ENCODE measurements at places on chromosomes 13 and 19.

GRCh38 chr13:97499181-97499580 is 65.2 kb downstream of the RAP2A start:
- no peak for DNase-seq

- no peak for DNase-seq
Observed at GRCh38 chr13:113466383-113466782, 13.1 kb upstream of the ADPRHL1 start.

DNA sequence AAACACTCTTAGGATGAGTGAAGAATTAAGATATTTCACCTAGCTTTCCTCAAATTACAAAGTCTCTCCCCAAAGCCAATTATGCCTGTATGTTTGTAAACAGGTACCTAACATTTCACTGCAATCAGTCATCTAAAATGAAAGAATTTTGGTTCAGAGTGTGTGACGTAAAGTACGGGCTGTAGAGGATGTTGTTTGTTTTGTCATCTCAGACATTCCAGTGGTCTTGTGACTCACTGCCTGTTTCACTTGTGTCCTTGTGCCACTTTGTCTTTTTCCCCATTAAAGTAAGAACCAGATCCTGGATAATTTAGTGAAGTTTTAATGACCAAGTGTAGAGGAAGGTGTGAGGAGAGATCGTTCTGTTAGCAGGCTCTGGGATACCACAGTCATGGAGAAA is 28.6 kb upstream of the EID2 start:
- no peak for DNase-seq

DNA sequence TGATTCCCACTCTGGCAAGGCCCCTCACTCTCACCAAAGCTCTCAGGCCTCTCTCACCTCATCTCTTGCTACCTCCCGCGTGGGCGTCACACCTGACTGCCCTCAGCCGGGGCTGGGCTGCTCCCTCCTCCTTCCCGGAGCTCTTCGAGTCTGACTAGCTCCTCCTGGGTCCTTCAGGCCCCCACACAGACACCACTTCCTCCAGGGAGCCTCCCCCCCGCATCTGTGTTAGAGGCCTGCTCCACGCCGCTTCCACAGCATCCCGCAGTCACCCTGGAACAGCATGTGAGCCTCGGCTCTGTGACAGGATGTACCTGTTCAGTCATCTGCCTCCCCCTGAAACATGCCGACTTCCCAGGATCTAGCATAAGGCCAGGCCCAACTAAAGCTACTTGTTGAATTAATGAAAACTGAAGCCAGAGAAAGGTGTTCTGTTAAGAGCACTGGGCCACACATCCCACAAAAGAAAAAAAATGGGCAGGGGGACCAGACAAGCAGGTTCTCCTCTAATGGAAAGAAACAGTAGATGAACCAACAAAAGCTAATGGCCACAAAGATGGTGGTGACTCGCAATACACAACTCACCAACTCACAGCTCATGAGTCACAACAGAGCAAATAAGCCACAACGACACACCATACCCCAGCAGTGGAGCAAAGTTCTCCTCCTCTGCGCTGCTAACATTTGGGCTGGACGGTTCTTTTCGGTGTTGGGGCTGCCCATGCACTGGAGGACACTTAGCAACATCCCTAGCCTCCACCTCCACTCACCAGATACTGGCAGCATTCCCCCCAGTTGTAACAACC is 3.0 kb downstream of the PPP6R1 start:
- peak; percentile 69 for DNase-seq

GRCh38 chr13:86377451-86377850 is 578.2 kb upstream of the SLITRK6 start:
- DNase-seq, result no peak

- no peak for DNase-seq
Observed at GRCh38 chr19:33490041-33490451, 31.5 kb downstream of the PEPD start.

DNA sequence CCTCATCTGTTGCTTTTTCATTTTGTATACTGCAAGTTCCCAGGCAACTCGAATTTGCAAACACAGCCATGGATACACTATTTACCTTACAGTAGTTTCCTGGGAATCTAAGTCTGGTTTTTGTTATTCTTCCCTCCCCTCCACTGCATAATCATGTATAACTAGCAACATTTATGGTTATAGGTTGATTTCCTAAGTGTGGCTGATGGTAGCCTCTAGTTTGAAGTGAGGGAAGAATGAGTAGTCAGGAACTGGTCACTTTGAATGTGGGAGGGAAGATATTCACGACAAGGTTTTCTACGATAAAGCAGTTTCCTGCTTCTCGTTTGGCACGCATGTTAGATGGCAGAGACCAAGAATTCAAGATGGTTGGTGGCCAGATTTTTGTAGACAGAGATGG is at the start of gene KCNRG:
KCNRG (plus strand) TSS at position 187 of the 400 bp plus-strand sequence; CDS start at position 237, 50 bp downstream.
- no peak for DNase-seq

DNA sequence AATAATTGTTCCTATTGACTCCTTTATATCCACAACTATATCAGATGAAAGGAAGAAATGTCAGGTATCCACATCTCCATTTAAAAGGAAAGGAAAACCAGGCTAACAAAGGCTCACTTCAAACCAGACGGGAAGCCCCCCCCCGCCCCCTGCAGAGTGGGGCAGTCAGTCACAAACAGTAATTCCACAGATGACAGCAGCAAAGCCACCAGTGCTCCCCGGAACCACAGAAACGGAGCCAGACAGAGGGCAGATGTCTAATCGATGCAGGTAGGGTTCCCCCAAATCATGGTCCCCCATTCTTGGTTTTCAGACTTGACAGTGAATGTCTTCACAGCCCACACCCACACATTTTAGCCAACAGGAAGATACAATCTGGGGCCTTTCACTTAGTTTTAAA is 100.8 kb downstream of the STK24 start:
- DNase-seq, result peak; percentile 60

GRCh38 chr13:25207291-25207810 is 35.3 kb upstream of the AMER2 start:
- DNase-seq, result no peak

- peak; percentile 31 for DNase-seq
Observed at GRCh38 chr19:4730740-4731171, 7.1 kb upstream of the DPP9 start.

GRCh38 chr13:44667943-44668342 is 91.8 kb upstream of the TSC22D1 start:
- DNase-seq, result no peak

GRCh38 chr19:35459414-35460082 is 11.5 kb downstream of the FFAR2 start:
- DNase-seq, result no peak

DNA sequence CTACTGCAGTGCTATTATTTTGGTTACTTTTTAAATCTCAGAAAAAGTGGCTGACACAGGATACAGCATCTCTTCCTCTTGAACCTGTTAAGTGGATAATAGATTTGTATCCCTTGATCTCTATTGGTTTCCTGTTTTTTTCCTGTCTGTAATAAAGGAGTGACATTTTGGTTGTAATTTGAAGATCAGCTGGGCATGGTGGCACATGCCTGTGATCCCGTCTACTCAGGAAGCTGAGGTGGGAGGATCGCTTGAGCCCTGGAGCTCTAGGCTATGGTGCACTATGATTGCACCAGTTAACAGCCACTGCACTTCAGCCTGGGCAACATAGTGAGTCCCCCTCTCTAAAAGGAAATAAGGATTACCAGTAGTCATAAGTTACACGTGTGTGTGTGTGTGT is 46.8 kb downstream of the METTL21C start:
- no peak for DNase-seq

DNA sequence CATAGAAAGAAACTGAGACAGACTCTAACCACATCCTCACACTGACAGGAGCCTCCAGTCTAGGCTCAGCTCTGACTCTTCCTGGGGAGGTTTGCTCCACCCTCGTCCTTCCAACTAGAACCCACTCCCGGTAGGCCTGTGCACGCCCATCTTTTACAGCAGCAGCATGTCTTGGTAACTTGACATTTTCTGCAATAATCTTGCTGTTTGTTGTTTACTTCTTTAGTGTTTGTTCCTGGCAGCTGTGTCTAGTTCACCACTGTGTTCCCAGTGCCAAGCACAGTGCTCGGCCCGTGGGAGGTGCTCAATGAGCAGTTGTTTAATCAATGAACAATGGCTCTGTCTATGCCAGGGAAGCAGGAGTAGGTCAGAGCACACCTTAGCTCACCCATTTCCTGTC is 23.1 kb upstream of the ZNF729 start:
- no peak for DNase-seq

- no peak for DNase-seq
Observed at GRCh38 chr19:43525836-43526771, 897 bp downstream of the ETHE1 start.

GRCh38 chr19:45103156-45103507 is 10.2 kb downstream of the PPP1R37 start:
- no peak for DNase-seq

DNA sequence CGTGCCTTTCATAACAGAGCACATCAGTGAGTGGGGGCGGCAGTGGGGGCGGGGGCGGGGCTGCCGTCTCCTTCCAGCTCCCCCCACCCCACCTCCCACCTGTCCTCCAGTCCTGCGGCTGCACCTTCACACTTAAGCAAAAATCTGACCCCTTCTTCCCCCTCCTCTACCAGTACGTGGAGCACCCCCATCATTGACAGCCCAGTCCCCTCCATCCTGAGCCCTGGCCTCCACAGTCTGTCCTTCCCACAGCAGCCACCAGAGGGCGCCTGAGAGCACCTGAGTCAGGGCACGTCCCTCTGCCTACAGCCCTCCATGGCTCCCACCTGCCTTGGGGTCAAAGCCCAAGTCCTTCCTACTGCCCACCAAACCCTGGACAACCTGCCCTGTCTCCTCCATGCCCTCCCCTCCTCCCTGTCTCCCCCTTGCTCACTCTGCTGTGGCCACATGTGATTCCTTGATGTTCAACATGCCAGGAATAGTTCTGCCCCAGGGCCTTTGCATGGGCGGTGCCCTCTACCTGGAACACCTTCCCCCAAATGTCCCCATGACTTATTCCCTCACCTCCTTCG is 4.0 kb downstream of the EBI3 start:
- DNase-seq, result peak; percentile 31

GRCh38 chr19:55645512-55645881 is 2.0 kb downstream of the ZNF581 start:
- no peak for DNase-seq

DNA sequence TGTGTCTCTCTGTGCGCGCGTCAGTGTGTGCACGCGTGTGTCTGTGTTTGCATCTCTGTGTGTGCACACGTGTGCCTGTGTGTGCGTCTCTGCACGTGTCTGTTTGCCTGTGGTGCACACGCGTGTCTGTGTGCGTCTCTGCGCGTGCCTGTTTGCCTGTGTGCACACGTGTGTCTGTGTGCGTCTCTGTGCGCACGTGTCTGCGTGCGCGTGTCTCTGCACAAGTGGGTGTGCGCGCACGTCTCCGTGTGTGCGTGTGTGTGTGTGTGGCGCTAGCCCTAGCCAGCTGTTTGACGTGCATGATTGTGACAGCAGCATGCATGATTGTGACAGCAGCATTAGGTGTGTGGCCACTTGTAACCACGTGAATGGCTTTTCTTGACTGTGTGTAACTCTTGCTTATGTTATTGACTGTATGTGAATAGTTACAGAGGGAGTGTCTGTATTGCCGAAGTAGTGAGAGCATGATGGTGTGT is 31.1 kb downstream of the ZNF146 start:
- no peak for DNase-seq

DNA sequence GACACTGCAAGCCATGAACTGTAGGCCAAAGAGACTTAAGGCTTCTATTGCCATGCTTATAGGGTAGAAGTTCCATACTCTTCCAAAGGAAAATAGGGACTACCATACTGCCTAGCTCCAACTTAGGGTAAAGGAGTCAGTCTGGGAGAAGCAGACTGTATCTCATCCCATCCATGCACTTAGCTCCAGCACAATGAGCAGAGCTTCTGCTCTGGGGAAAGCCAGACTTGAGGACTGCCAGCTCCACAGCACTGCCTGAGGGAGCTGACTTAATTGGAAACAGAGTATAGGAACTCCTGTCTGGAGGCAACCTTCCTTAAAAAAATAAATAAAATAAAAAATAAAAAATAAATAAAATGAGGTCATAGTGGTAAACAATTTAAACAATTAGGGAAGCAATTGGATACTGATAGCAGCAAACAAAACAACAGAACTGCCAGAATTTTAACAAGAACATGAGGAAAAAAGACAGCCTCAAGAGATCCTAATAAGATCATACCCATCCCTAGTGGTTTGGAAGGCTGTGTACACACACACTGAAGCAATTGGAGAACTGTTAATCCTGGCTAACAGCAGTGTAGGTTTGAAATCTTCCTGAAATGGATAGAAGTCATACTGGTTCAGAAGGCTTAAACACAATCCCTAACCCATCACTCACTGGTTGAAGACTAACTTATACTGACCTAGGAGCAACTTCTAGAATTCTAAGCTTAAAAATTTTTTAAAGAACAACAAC is 550.1 kb downstream of the TBC1D4 start:
- DNase-seq, result no peak

DNA sequence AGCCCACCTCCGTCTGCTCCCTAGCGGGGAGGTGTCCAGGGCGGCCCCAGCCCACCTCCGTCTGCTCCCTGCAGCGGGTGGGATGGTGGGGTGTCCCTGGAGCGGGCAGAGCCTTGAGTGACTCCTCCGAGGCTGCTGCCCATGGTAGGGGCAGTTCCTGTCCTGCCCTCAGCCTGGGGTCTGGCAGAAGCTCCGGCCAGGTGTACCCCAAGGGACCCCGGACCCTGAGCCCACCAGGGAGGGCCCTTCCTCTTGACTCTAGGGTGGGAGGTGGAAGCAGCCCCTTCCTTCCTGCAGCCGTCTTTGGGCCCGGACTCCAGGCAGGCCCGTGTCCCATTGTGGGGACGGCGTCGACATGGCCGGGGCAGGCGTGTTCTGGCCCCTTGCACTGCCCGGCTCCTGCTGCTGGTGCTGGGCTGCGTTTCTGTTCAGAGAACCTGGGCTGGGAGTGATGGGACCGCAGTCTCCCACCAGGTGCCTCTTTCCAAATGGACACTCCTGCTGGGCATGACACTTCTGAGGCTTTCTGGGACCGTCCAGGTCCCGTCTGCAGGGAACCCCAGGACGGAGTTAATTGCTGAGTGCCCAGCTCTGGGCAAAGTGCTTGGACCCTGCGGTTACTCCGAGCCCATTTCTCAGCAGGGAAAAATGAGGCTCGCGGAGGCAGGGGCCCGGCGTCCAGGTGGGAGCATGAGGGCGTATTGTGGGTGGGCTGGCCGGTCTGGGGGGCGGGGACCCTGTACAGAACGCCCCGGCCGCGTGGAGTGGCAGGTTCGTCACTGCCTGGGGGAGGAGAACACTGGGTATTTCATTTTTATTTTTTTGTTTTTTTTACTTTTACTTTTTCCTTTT is 19.8 kb downstream of the ARID3A start:
- DNase-seq, result no peak

- no peak for DNase-seq
Observed at GRCh38 chr19:45571457-45572220, 13.0 kb downstream of the OPA3 start.

DNA sequence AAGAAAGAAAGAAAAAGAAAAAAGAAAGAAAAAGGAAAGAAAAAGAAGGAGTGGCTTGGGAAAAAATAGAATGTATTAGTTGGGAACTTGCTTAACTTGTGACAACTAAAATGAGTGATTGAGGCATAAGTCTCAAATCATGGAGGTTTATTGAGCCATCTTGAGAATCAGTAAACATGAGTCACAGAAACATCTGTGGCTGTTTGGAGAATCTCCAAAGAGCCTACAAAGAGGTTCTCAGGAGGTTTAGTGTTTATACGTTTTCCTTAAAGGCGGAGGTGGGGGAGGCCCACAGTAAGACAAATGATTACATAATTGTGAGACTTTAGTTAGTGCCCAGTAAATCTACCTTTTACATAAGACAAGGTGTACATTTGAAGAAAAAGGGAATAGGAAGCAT is 38.6 kb downstream of the WDR87 start:
- DNase-seq, result no peak

GRCh38 chr19:2129486-2129885 is 21.9 kb downstream of the AP3D1 start:
- DNase-seq, result no peak

GRCh38 chr13:79346300-79346914 is 59.6 kb downstream of the RBM26 start:
- DNase-seq, result no peak

Data from NK-92 treated with Interleukin-12 subunit alpha and Interleukin-12 subunit beta, amount 100 ng/mL, for 24 hours (cell line).